Calu3 (cell line): ENCODE measurements at places on chromosomes 6 and 20. TPM values are rescaled to one million over a fixed set of nuclear protein-coding genes. Genes with fewer than 3 reads are reported as not detected.

The KIAA1755 gene
- total RNA-seq = not detected in 2 replicates

The BICRAL gene
- total RNA-seq = 17.6 and 19.2 TPM in 2 replicates

DNA sequence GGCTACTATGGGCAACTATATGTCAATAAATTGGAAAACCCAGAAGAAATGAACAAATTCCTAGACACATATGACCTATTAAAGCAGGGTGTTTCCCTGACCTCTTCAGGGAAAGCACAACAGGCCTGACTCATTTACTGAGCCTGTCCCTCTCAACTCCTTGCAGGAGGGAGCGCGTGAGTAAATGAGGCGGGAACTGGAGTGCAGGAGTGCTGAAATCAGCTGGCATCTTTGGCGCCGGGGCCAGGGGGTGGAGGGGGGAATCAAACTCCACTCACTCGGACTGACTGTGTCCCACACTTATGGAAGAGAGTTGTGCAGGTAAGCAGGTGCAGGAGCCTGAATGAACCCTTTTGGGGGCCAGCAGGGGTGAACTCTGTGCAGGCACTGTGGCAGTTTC is 671.2 kb upstream of the PTCHD4 start:
- no peak for DNase-seq

The C20orf141 gene
- not detected in 2 replicates for total RNA-seq

DNA sequence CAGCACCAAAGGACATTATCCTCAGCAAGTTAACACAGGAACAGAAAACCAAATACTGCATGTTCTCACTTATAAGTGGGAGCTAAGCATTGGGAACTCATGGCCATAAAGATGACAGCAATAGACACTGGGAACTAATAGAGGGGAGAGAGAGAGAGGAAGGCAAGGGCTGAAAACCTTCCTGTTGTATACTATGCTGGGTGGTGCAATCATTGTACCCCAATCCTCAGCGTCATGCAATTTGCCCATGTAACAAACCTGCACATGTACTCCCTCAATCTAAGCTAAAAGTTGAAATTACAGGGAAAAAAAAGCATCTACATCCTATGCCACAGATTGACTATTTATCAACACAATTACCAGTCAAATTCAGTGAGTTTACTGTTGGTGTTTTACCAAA is 20.0 kb upstream of the VNN1 start:
- DNase-seq = no peak

DNA sequence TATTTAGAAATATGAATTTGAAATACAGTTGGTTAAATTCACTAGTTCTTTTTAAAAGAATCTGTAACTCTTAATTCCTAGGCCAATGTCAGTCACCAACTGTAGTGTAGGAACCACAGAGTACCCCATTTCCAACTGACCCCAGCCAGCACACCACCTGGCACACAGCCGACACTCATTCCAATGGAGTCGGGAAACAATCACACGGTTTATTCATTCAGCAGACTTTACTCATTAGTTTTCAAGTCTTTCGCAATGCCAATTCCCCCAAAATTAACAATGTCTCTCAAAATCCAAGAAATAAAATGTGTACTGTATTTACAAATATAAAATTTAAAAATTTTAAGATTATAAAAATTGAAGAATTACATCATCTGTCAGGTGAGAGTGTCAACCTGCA is 13.5 kb downstream of the ARG1 start:
- no peak for DNase-seq

The TFAP2D gene
- total RNA-seq = not detected in 2 replicates

The RBBP9 gene
- 3.5 and 5.5 TPM in 2 replicates for total RNA-seq

DNA sequence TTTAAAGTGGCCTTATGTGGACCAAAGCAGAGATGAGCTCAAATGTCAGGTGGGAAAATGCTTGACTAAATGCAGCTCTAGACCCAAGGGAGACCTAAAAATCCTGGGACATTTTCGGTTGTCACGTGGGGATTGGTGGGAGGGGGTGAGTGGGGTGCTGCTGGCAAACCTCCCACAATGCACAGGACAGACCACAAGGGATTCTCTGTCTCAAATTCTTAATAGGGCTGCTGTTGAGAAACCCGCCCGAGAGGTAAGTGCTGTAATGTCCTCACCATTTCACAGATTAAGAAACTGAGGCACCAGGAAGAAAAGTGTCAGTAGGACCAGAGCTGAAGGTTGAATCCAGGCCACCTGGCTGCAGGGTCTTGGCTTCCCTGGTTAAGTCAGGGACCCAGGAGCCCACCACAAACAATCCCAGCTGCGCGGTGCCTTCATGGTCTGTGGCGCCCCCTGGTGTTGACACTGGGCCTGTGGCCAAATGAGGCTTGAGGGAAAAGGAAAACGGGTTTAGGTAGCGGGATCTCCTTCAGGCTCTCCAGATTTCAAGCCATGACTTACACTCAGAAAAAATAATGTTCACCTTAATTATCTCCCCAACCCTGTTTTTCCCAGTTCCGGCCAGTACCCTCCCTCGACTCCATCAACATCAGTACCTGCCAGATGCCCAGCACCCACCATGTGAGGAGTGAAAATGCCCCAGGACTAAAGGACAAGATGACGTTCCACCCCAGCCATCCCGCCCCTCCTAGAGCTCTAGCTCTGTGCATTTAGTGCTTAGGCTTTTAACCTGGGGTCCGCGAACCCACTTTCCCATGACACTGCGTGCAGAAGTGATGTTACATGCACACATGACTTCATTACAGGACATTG is 7.2 kb downstream of the HLA-G start:
- peak; percentile 73 for DNase-seq

- peak; percentile 49 for DNase-seq
Observed at GRCh38 chr6:53854843-53855567, 60.2 kb downstream of the LRRC1 start.

The DUSP15 gene
- 0.47 TPM in 1 of 2 replicates, not detected in the other for total RNA-seq

GRCh38 chr20:48054051-48054450 is 268.8 kb upstream of the SULF2 start:
- DNase-seq = no peak

DNA sequence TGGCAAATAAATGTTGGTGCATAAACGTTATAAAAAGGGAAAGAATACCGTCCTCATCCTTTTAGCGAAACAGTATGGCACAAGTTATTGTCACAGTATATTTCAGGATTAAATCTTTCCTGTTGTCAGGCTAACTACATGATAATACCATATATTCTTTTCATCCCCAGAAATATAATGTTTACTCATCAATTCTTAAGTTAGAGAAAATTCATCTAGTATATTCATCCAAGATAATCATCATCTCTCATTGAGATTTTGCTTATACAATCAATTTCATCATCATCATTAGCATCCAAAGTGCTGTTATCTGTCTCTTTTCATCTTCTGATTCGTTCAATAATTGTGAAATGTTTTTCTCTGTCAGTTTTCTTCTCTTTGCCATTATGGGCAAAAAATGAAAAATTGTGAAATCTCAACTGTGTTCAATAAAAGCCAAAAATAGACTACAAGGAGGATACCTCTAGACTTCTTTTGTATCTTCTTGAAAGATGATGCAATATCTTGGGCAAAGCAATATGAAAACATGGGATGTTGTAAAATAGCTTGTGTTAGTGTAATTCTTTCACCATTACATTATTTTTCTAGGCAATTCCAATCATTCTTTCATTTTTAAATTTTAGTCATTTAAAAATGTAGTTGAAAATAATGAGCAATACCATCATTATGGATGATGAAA is 2.6 kb downstream of the SPACA1 start:
- DNase-seq = no peak

The FUT9 gene
- 1.9 and 2.0 TPM in 2 replicates for total RNA-seq

DNA sequence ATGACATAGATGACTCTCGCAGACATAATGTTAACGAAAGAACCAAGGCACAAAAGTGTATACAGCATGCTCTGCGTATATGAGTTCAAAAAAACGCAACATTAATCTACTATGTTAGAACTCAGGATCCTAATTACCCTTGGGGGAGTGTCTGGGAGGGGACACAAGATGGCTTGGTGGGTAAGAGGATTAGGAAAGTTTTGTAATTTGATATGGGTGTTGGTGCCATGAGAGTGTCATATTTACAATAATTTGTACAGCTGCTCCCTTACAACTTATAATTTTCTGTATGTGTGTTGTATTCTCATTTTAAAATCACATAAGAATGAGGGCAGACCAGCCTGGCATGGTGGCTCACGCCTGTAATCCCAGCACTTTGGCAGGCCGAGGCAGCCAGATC is 38.6 kb downstream of the TFEB start:
- DNase-seq = no peak

The SLC22A16 gene
- not detected in 2 replicates for total RNA-seq

The SAMD10 gene
- 23.6 and 23.7 TPM in 2 replicates for total RNA-seq

DNA sequence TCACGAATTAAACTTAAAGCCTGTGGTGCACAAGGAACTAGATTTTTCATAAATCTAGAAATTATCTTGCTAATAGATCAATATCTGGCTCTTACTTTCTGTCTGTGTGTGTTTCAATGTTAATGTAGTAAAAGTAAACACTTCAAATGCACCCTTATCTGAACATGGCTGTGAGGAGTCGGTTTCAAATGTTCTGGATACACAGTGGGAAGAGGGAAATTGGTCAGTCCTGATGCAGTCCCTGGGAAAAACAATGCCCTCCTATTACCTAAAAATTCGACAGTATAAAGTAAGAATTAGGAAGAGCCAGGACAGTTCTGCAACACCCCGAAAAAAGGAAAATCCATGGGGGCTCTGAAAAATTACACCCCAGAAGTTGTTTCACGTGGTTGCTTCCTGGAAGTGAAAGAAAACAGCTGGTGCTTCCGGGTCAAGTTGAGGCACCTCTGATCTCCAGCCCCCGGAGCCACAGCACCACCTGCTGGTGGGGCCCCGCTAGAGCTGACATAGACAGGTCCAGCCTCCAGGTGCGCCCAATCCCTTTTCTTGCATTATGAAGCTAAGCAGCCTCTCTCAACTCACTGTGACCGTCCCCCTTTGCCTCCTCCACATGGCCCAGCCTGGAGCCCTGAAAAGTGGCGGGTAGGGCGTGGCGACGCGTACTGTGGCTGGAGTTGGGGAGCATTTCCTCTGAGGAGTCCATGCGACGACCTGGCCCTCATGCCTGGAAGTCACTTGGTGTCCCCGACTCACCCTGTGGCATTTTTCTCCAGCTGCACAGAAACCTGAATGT is 8.3 kb downstream of the SEMG2 start:
- DNase-seq = peak; percentile 97

The XKR7 gene
- not detected in 2 replicates for total RNA-seq

- DNase-seq = no peak
Observed at GRCh38 chr20:49422161-49422560, 60.3 kb downstream of the KCNB1 start.

DNA sequence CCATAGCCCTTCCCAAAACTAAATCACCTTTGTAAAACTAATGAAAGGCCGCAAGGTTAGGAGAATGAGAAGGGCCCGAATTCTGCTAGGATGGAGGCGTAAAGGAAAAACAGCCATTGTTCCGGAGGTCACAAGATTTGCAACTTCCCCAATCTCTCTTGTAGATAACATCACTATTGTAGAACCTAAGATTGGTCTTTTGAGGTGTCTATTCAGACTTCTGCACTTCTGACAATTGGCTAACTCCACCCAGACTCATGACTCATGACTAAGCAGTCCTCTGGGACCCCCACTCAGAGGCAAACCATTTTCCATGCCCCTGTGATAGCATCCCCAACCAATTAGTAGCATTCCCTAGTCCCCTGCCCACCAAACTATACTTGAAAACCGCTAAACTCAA is 210.5 kb upstream of the SHLD1 start:
- DNase-seq = no peak

DNA sequence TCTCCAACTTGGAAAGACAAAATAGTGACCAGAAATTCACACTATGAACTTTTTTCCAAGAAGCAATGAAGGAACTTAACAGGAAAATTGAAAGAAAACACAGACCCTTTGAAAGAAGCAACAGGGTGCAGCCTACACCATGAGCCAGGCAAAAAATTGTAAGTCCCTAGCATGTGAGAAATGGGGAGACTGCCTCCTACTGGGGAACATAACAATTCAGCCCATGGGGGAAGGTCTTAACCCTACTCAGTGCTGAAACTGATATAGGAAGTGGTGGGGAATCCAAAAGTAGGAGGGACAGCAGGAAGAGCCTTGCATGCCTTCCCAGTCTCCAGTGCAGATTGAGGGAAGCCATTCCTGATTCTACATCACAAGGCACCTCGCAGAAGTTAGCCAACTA is 235.1 kb upstream of the UFL1 start:
- DNase-seq = no peak

DNA sequence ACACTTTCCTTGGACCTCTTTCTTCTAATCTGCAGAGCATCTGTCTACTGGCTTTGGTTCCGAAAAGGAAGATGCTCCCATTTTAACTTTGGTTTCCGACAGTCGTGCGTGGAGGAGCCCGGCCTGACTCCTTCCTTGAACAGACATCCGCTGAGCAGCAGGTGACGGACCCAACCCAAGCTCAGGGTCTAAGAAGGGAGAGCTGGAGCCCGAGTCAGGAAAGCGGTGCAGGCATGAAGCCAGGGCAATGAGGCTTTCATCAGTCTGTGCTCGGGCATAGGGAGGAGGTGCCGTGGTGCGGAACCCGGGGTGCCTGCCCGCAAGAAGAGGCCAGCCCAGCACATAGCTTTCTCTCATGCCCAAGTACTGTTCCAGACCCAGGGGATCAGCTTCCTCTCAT is 109.4 kb downstream of the CDH4 start:
- no peak for DNase-seq

- no peak for DNase-seq
Observed at GRCh38 chr20:1121429-1121828, 3.0 kb downstream of the PSMF1 start.

- no peak for DNase-seq
Observed at GRCh38 chr6:3581469-3581868, 124.6 kb upstream of the SLC22A23 start.

- DNase-seq = no peak
Observed at GRCh38 chr6:144744720-144745119, 459.6 kb downstream of the UTRN start.

The C4B gene
- total RNA-seq = 7.8 and 13.4 TPM in 2 replicates

The NRSN1 gene
- 0.14 TPM in 1 of 2 replicates, not detected in the other for total RNA-seq

The SOX18 gene
- total RNA-seq = not detected in 2 replicates

The TRAPPC3L gene
- total RNA-seq = not detected in 2 replicates
